ENCODE measurements at places on chromosomes 3 and 15.

DNA sequence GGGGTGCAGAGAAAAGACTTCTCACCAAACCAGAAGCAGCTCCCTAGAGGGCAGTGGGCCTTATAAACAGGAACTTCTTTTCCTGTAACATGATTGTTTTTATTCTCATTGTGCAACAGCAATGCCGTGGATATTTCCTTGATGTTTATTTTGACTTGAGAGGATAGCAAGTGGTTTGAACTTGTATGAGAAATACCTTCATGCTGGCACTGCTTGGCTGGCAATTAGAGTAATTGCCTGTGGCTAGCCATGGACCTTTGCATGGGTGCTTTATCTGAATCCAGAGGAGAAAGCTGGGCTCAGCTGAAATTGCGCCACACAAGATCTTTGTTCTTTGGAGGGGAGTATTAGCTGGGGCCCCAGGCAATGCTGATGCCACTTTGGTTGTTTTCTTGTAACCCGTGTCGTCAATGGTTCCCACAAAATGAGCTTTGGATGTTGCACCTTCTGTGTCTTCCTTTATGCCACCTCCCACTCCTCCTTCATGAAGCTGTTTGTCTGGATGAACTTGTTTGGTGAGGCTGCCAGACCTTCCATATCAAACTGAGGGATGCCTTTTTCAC is 37.9 kb downstream of the CMTM8 start:
- no peak overlapping the region for H3K4me3 ChIP-seq
- DNase-seq, result no peak
- no peaks in the 10 kb centered on the region for H3K36me3 ChIP-seq
- no peak overlapping the region for H3K27ac ChIP-seq
- peaks cover 41% of the 10 kb centered on the region for H3K27me3 ChIP-seq
- no peaks in the 10 kb centered on the region for H3K4me1 ChIP-seq

DNA sequence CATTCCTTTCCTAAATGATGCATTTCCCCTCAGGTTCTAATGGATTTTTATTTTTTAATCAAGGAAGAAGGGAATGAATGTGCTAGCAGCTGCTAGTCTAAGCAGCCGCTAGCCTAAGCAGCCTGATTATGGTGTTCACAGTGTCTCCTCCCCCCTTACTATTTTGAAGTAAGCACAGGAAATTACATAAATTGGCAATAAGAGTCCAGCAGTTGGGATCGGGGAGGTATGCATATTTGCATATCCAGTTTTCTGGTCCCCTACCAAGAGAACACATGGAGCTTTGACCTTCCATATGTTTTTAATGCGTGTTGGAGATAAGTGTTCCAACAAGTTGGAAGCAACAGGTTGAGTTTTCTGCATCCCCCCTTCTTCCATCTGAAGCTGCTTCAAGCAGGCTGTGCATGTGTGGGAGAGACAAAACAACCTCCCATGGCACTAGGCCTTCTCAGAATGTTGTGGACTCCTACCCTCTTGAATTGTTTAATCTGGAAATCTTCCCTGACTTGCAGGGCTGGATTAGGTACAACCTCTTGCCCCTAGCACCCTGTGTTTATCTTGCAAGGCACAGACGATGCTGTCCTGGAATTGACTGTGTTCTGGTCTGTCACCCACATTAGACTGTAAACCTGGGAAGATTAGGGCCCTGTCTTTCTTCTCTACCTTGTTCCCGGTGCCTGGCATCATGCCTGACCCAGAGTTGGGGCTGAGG is 124.8 kb upstream of the LRIG1 start:
- no peaks in the 10 kb centered on the region for H3K36me3 ChIP-seq
- H3K27ac ChIP-seq, result no peak overlapping the region
- no peaks in the 10 kb centered on the region for H3K27me3 ChIP-seq
- H3K4me3 ChIP-seq, result no peak overlapping the region
- H3K4me1 ChIP-seq, result no peaks in the 10 kb centered on the region

DNA sequence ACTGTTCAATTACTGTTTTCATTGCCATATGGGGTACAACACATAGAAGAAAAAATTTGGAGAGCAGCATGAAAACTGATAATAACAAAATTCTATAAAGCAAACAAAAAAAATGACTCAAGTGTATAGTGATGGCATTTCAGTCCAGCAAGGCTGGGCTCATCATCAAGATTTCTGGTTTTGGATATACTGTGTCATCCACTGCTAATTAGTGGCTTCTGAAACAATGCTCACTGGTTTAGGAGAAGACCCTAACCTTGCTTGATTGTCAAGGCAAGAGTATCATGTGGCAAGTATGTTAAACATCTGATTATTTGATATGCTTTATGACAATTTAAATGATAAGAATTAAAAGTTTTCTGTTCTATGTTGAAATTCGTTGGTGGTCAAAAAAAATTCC is 96.9 kb downstream of the RFX7 start:
- peak; percentile 12 for DNase-seq
- H3K36me3 ChIP-seq, result no peaks in the 10 kb centered on the region
- H3K27ac ChIP-seq, result no peak overlapping the region
- no peaks in the 10 kb centered on the region for H3K27me3 ChIP-seq

DNA sequence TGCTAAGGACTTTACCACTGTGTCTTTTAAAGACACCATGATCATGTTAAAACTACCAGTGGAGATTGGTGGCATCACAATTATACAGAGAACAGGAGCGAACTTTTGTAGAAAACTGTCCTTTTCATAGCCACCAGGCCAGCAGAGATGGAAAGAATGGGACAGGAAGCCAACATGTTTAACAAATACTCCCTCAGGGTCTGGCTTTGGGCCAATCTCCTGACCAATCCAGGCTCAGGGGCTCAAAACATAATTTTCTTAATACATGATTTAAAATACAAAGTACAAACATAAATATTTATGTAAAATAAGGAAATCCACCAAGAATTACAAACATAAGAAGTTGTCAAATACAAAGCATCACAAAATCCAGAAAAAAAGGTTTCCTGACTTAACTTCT is 266.0 kb downstream of the VPS13C start:
- H3K4me3 ChIP-seq, result no peak overlapping the region
- DNase-seq, result peak; percentile 5
- peaks cover 3% of the 10 kb centered on the region for H3K27me3 ChIP-seq
- no peak overlapping the region for H3K27ac ChIP-seq

- no peak for DNase-seq
- no peaks in the 10 kb centered on the region for H3K4me1 ChIP-seq
- H3K36me3 ChIP-seq, result no peaks in the 10 kb centered on the region
These were observed 99.0 kb downstream of the ST8SIA2 start for GRCh38 chr15:92492551-92493115.

DNA sequence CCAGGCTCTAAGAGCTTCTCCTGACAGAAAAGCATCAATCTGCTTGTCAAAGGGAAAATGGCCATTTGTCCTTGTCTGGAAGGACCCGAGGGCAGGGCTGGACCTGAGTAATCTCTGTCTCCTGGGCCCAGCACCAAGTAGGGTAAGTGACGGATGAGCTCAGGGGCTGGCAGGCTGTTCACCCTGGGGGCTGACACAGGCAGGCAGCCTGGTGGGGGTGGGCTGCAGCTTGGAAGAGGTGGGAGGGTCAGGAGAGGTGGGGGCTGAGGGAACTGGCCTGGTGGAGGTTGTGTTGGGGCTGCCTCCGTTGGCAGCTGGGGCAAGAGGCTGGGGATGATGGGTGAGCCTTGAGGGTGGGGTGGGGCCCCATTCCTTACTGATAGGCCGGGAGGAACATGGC is 42.3 kb upstream of the ADPGK start:
- H3K36me3 ChIP-seq, result no peaks in the 10 kb centered on the region
- H3K27me3 ChIP-seq, result peaks cover 28% of the 10 kb centered on the region
- DNase-seq, result no peak

- no peaks in the 10 kb centered on the region for H3K27me3 ChIP-seq
- peak; percentile 85 for DNase-seq
- H3K4me1 ChIP-seq, result peaks cover 15% of the 10 kb centered on the region
- H3K27ac ChIP-seq, result peak within 1 kb of the TSS; percentile 3
- peak within 1 kb of the TSS; percentile 77 for H3K4me3 ChIP-seq
These were observed at the start of gene TYRO3 for GRCh38 chr15:41558400-41559238. TSS of gene TYRO3 (plus strand) at chr15:41559212. CDS start at chr15:41559258, 46 bp downstream.

GRCh38 chr15:84919106-84919667 is 34.7 kb downstream of the SLC28A1 start:
- H3K4me3 ChIP-seq, result no peak overlapping the region
- H3K27ac ChIP-seq, result no peak overlapping the region
- DNase-seq, result no peak
- H3K36me3 ChIP-seq, result no peaks in the 10 kb centered on the region
- H3K4me1 ChIP-seq, result peaks cover 36% of the 10 kb centered on the region

- no peaks in the 10 kb centered on the region for H3K27me3 ChIP-seq
- no peak overlapping the region for H3K27ac ChIP-seq
- no peak overlapping the region for H3K4me3 ChIP-seq
- peak; percentile 3 for DNase-seq
These were observed 298.1 kb downstream of the NSUN3 start for GRCh38 chr3:94360987-94361386.

DNA sequence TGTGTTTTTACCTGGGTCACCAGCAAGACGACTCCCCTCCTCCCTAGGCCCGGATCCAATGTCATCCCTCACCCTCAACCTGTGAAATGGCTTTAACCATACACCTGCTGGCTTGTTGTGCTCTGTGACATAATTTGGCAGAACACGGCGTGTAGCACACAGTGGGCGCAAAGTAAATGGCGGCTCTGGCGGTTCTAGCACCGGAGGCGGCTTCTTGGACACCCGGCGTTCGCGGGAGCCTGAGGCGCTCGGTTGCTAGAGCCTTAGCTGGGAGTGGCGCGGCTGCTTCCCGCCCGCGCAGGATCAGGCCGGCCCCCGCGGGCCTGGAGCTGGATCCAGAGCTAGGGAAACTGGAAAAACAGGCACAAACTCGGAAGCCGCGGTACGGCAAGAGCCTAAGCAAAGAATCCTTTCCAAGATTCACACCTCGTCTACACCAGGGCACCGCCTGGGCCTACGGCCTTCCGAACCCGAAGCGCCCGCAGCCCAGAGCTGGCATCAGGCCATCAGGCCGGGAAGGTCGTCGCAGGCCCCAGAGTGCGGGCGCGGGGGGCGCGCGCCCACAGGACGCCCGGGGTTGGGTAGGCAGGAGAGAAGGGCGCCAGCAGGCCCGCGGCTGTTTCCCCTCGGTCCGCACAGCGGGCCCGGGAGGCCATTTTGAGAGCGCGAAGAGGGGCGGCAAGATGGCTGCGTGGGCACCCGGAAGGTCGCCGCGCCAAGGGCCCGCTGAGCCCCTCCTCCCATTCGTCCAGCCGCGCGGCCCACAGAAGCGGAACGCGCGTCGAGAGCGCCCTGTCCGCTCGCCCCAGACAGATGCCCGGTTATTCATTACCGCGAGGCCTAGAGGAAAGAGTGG is 43.9 kb upstream of the POLG start:
- H3K27me3 ChIP-seq, result peaks cover 95% of the 10 kb centered on the region
- DNase-seq, result peak; percentile 36
- H3K4me3 ChIP-seq, result peak overlapping the region; percentile 33
- no peak overlapping the region for H3K27ac ChIP-seq
- no peaks in the 10 kb centered on the region for H3K4me1 ChIP-seq
- H3K36me3 ChIP-seq, result no peaks in the 10 kb centered on the region

- peaks cover 11% of the 10 kb centered on the region for H3K4me1 ChIP-seq
- no peak overlapping the region for H3K4me3 ChIP-seq
- H3K27ac ChIP-seq, result no peak overlapping the region
- peak; percentile 86 for DNase-seq
These were observed 244.7 kb upstream of the ST8SIA2 start for GRCh38 chr15:92149029-92149428.

GRCh38 chr3:43770426-43771103 is 79.8 kb downstream of the ABHD5 start:
- H3K4me3 ChIP-seq, result no peak overlapping the region
- H3K36me3 ChIP-seq, result no peaks in the 10 kb centered on the region
- H3K27ac ChIP-seq, result no peak overlapping the region
- peak; percentile 78 for DNase-seq
- H3K27me3 ChIP-seq, result no peaks in the 10 kb centered on the region

DNA sequence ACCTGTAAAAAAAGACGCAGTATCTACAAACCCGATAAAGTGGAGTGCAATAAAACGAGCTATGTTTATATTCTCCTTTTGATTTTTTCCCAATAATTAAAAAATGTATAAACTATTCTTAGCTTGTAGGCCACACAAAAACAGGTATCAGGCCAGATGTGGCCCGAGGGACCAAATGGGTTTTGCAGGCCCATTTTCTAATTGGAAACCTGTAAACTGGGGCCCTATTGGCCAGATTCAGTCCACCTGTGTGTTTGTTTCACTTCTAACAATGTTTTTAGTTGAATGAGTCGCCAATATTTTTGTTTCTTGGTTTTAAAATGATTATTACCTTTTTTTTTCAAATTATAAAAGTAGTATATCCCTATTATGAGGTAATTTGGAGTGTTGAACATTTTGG is 29.7 kb downstream of the ZBTB38 start:
- peaks cover 23% of the 10 kb centered on the region for H3K36me3 ChIP-seq
- no peak overlapping the region for H3K4me3 ChIP-seq
- no peak overlapping the region for H3K27ac ChIP-seq
- H3K27me3 ChIP-seq, result no peaks in the 10 kb centered on the region
- no peak for DNase-seq

DNA sequence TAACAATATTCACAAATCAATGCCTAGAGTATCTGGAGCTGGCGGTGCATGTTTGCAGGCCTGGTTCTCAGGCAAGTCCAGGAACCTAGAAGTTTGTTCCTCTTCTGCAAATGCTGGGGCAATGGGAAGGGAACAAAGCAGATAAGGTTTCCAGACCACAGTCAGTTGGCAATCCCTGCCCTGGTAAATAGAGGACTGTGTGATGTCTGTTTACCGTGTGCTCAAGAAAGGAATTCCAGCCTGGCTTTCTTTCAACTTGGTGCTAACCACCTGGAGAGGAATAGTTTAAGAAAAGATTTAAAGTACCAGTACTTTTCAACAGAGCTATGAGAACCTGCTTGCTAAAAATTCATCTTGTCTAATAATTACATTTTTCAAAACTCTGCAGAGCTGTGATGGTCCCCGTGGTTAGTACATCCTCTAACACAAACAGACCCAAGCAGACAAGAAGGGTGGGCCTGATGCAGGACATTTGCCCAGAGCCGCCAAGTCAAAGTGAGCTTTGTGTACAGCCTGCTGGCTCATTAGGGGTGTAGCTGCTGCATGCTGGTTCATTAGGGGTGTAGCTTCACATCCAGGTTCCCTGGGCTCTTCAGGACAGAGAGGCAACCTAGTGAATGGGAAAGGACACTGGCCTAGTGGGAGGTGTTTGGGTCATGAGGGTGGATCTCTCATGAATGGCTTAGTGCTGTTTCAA is 220.5 kb downstream of the SQOR start:
- no peaks in the 10 kb centered on the region for H3K36me3 ChIP-seq
- H3K27me3 ChIP-seq, result no peaks in the 10 kb centered on the region
- H3K27ac ChIP-seq, result no peak overlapping the region
- no peak overlapping the region for H3K4me3 ChIP-seq
- DNase-seq, result no peak

DNA sequence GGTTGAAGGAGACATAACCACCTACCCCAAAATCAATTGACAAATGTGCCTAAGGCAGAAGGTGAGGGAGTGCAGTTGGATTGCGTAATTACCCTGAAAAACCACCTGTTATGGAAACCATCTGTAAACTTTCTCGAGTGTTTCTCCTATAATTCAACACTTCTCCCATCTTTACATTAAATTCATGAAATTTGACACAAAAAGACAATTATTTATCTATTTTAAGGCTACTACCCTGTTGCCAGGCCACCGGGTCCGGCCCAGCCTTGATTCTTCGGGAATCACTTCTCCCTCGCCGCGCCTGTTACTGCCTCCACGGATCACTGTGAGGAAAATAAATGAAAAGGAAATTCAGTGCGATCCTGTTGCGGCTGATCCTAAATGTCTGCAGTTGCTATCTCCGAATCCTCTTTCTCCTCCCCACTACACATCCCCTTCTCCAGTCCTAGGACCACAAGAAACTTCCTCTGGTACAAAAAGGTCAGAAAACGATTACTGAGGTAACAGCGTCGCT is 646 bp downstream of the IQCB1 start:
- DNase-seq, result peak; percentile 54
- H3K27me3 ChIP-seq, result no peaks in the 10 kb centered on the region
- H3K36me3 ChIP-seq, result no peaks in the 10 kb centered on the region
- peak overlapping the region; percentile 86 for H3K4me3 ChIP-seq
- H3K4me1 ChIP-seq, result peaks cover 4% of the 10 kb centered on the region
